ENCODE measurements at places on chromosomes 6 and 20. TPM values are rescaled to one million over a fixed set of nuclear protein-coding genes. Genes with fewer than 3 reads are reported as not detected.

GRCh38 chr6:35213298-35213791 is 411 bp upstream of the SCUBE3 start:
- no peak for DNase-seq

DNA sequence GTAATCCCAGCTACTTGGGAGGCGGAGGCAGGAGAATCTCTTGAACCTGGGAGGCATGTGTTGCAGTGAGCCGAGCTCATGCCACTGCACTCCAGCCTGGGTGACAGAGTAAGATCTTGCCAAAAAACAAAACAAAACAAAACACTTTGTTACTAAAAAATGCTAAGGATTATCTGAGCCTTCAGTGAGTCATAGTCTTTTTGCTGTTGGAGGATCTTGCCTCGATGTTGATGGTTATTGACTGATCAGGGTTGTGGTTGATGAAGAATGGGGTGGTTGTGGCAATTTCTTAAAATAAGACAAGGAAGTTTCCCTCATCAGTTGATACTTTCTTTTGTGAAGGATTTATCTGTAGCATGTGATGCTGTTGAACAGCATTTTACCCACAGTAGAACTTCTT is 196.8 kb upstream of the HDDC2 start:
- DNase-seq = no peak

- no peak for DNase-seq
These were observed 69.6 kb upstream of the VGLL2 start for GRCh38 chr6:117195728-117196127.

- DNase-seq = peak; percentile 61
These were observed 5.6 kb upstream of the SYNE1 start for GRCh38 chr6:152642578-152643375.

DNA sequence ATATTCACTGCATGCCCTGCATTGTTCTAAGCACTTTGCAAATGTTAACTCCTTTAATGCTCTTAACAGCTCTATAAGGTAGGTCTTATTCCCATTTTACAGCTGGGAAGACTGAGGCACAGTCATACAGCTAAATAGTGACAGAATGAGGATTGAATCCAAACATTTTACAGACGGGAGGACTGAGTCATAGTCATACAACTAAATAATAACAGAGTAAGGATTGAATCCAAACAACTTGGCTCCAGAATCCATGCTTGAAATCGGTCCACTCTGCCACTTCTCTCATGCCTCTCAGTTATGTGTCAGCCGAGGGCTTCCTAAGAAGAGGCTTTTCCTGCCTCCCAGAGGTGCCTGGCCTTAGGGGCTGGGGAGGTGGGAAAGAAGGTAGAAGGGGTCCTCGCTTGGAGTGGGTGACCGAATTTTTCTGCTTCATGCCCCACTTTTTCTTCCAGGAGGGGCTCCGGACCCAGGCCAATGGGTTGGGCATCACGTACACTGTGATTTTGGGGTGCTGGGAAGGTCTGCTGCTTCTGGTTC is 137.4 kb upstream of the RNF24 start:
- no peak for DNase-seq

- no peak for DNase-seq
These were observed 55.1 kb upstream of the STXBP5 start for GRCh38 chr6:147149092-147149491.

- no peak for DNase-seq
These were observed 11.3 kb downstream of the TXNDC5 start for GRCh38 chr6:7899101-7899888.

- no peak for DNase-seq
These were observed 444.3 kb upstream of the NRSN1 start for GRCh38 chr6:23681743-23682142.

- no peak for DNase-seq
These were observed 144.1 kb upstream of the PDE7B start for GRCh38 chr6:135707426-135707825.

- DNase-seq = no peak
These were observed 39.9 kb upstream of the ZNF831 start for GRCh38 chr20:59123678-59124255.

DNA sequence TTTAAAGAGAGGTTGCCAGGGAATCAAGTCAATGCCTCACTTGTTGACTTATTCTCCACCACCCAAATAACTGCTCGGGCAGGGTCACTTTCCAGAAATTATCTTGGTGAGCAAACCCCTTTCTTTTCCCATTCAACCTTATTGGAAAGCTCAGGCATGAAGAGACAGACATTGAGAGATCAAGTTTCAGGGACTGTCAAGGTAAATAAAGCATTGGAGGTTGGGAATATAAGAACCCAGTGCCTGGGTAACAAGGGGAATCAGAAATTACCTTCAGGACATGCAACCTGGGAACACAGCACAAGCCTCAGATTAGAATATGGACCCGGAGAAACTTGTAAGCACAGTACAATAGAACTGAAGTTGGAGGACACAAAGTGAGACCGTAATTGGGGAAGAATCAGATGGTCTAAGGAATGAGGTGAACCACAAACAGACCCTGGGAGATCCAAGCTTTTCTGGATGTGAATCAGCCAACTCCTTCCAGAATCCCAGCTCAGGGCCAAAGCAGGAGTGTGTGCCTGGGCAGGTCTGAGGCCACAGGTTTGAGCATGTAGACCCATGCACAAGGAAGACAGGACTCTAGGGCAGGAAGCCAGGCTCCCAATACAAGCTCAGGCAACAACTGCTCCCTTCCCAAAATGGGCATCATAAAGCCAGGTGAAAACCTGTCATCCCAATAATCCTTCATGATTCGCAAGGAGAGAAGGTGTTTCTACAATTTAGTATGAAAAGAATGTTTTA is 512.8 kb downstream of the MAFB start:
- no peak for DNase-seq

GRCh38 chr6:151306269-151306783 is 66.6 kb downstream of the AKAP12 start:
- no peak for DNase-seq

DNA sequence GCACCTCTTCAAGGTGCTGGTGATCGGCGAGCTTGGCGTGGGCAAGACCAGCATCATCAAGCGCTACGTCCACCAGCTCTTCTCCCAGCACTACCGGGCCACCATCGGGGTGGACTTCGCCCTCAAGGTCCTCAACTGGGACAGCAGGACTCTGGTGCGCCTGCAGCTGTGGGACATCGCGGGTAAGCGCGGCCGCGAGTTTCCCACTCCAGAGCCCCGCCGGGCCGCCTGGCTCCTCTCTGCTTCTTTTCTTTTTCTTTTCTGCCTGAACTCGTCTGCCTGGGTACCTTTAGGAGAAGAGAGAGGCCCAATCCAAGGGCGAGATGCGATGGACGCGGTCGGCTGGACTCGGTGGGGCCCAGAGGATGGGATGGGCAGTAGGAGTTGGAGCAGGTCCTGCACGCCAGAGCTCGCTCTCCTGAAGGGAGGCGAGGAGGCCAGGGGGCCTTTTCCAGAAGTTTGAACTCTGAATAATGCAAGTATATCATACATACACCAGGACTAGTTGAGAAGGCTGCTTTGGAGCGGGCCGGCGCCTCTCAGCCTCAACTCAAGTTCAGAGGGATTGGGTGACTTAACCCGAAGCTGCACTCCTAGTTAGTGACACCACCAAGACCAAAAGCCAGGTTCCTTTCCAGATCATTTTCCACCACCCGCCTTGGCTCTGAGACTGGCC is 445 bp downstream of the RAB32 start:
- no peak for DNase-seq

Gene LPIN3
- 22.9 TPM for total RNA-seq

Gene TPMT
- 14.3 TPM for total RNA-seq

Gene C20orf144
- not detected for total RNA-seq

Gene CDYL
- total RNA-seq = 31.8 TPM

Gene MEI4
- total RNA-seq = 0.32 TPM

Gene PCSK2
- 1.7 TPM for total RNA-seq

Gene PAX1
- not detected for total RNA-seq

Gene NKX2-2
- total RNA-seq = not detected

Gene LPA
- total RNA-seq = not detected

Gene TUBE1
- 31.8 TPM for total RNA-seq
